ENCODE measurements at places on chromosomes 1 and 21.

- no peak for DNase-seq
These were observed 22.9 kb downstream of the BCAS2 start for GRCh38 chr1:114558544-114558943.

GRCh38 chr21:16177532-16177931 lies 447.8 kb downstream of the USP25 start:
- no peak for DNase-seq

GRCh38 chr1:218874313-218874712 lies 299.4 kb upstream of the LYPLAL1 start:
- DNase-seq, result peak; percentile 86

DNA sequence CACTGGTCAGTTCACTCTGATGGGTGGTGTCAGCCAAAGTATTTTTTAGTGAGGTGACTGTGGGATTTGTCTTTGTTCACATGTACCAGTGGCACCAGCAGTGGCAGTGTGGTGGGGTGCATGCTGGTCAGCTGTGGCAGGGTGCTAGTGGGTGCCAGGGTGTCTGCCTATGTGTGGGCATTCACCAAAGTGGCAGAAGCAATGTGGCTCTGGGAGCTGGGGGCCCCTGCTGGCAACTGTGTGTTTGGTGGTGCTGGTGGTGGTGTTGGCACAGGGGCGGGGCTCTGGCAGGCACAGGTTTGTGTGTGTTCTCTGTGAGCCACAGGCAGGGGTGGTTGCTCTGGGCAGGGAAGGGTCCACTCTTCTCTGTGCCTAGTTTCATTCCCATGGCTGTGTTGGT lies 161.5 kb downstream of the CENPF start:
- no peak for DNase-seq

GRCh38 chr1:43565600-43566360 lies 35.1 kb downstream of the PTPRF start:
- DNase-seq, result peak; percentile 56

- DNase-seq, result peak; percentile 79
These were observed 18.2 kb upstream of the RC3H1 start for GRCh38 chr1:174040387-174040786.

DNA sequence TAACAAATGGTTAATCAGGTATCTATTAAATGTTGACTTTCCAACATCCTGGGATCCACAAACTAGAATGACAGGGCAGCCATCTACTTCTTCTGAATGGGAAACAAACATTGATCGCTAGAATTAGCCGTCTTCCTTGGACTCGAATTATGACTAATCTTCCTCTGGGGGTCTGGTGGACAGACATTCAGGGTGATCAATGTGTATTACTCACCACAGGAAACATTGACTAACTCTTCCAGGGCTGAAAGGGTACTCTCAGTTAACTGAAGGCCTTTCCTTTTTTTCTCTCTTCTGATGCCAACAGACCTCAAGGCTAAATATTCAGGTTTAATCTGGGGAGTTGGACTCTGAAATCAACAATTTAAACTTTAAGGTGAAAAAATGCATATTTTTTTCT lies 9.5 kb downstream of the NOL9 start:
- DNase-seq, result peak; percentile 70

DNA sequence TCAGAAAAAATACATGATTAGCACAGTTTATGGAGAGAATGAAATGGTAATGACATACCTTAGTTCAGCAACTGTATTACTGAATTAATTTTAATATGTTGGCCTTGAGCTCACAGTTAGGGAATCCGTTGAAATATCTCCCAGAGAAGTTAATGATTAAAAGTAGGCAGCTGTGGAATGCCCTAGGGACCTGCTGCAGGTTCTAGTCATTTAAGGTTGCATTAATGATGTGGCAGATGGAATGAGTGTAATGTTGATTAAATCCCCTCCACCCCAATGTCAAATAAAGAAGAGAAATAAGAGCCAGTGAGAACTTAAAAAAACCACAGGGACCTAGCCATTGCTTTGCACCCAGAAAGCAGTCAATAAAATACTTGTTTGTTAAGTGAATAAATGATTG lies 40.3 kb upstream of the TRIM45 start:
- no peak for DNase-seq

GRCh38 chr1:55214934-55215193 lies 300 bp downstream of the USP24 start:
- peak; percentile 37 for DNase-seq

DNA sequence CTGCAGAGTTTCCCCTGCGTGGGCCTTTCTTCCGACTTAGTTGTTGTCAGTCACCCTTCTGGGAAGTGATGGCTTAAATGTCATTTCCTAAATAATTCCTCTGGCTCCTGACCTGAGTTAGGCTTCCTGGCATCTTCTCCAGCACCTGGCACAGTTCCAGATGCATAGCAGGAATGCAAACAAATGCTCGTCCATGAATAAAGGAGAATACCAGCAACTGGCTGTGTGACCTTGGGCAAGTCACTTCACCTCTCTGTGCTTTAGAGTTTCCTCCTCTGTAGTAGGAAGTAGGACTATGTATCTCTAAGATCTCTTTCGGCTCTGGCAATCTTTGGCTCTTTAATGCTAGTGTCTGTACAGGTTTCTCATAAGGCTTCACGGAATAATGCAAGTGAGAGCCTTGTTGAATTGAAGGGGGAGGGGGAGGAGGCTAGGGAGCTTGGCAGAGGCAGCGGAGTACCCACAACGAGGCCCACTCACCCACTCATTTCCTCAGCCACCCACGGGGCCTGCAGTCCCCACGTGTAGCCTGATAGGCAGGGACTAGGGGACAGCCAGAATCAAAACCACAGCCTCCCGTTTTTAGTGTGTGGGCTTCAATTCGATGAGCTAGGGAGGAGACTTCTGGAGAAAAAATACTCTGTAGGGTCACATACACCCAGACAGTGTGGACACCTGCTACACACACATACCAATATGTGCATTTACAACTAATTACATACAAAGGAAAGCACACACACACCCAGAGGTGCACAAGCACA lies 48.1 kb downstream of the TENT5C start:
- DNase-seq, result no peak

- DNase-seq, result no peak
These were observed 149.2 kb upstream of the KCNK2 start for GRCh38 chr1:214933375-214933774.

- DNase-seq, result no peak
These were observed 12.4 kb upstream of the FCGR2A start for GRCh38 chr1:161492827-161493226.

DNA sequence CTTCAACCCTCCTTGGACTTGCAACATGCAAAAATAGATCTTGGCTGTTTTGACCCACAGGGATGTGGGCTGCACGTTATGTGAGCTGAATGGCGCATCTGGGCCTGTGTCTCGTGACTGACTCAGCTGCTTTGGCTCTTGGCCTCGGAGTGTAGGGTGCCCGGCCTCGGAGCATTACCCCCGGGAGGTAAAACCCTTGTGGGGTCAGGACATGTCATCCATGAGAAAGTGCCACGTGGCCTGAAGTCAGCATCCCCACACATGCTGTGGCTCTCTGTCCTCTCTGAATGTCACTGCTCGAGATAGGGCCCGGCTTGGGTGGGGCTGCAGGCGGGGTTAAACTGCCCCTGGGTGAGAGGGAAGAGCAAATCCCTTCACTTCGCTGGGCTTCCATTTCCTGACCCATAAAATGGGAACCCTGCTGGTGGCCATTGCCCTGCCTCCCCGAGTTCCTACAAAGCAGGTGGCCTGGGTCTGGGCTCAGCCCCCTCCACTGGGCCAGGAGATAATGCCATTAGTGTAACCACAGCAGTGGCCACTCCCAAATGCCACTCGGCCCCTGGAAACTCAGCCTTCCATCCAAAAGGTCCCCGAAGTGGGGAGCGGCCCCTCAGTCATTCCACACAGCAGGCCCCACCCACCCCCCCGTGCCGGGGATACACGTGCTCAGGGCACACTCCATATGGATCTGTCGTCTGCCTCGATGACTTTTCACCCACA lies 22.8 kb upstream of the TSPEAR start:
- no peak for DNase-seq
